ENCODE measurements at places on chromosomes 2 and 18.

GRCh38 chr2:181738563-181738962 lies 58.2 kb upstream of the NEUROD1 start:
- no peak for DNase-seq

- DNase-seq, result peak; percentile 96
These were observed 8.7 kb downstream of the CEP68 start for GRCh38 chr2:65064728-65065552.

DNA sequence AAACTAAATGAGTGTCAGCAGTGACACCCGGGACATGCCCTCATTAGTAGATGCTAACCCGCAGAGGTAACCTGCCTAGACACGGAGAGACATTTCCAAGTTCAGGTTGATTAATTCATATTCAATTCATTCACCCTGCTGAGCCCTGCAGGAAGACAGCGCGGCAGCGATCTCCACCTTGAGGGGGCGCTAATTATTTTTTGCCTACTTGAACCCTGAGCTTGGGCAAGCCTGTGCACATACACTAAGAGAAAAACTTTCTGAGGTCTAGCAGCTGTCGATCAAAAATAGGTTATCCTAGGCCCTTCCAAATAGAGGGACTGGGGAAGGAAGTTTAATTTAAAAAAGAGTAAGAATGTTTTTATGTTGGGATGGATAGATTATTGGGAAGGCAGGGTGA lies 1.3 kb upstream of the LYPD6 start:
- no peak for DNase-seq

GRCh38 chr2:240424341-240425235 lies 10.9 kb upstream of the GPC1 start:
- no peak for DNase-seq

GRCh38 chr2:135490376-135490775 lies 40.6 kb downstream of the ZRANB3 start:
- no peak for DNase-seq

GRCh38 chr18:79681484-79682387 lies 2.1 kb downstream of the CTDP1 start:
- DNase-seq, result no peak

DNA sequence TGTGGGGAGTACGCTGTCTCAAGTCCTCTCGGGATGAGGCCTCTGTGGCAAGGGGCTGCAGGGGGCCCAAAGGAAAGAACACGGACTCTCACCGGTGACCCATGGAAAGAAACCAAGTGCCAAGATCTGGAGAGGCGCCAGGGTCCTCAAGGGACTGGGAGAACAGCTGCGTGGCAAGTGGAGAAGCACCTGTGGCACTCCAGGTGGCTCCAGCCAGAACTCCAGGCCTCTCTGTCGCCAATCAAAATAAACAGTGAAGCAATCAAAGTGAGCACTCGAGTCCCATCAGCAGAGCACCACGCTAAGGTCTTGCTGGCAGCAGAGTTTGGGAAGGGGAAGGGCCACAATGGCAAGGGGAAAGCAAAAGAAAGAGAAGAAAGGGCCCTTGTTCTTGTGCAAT lies 54.7 kb downstream of the BCL2 start:
- DNase-seq, result peak; percentile 94

DNA sequence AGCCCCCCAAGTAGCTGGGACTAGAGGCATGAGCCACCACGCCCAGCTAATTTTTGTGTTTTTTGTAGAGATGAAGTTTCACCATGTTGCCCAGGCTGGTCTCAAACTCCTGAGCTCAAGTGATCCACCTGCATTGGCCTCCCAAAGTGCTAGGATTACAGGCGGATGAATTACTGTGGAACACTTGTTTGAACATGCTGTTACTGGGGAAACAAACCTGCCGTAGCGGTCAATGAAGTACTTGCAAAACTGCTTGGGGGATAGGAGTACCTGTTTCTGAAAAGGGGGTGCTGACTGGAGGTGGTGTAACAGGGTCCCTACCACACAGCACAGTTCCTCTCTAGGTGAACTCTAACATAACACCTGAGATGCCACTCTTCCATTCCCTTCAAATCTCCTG lies 5.9 kb upstream of the IMPACT start:
- DNase-seq, result no peak

DNA sequence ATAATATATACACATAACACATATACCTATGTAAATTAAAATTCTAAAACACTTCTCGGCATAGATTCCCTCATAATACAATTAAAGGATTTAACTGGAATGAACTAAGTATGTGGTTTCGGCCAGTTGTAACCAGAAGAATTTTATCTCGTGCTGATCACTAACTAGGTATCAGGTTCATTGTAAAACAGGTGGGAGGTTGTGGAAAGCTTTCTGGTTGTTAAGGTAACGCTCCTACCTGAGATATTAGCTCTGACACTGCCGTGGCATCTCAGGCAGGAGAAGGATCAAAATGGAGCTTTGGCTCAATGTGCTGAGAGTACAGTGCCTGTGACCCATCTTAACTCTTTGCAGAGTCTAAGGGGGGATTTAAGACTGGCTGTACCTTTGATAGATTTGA lies 42.5 kb downstream of the SLC9A2 start:
- DNase-seq, result no peak

DNA sequence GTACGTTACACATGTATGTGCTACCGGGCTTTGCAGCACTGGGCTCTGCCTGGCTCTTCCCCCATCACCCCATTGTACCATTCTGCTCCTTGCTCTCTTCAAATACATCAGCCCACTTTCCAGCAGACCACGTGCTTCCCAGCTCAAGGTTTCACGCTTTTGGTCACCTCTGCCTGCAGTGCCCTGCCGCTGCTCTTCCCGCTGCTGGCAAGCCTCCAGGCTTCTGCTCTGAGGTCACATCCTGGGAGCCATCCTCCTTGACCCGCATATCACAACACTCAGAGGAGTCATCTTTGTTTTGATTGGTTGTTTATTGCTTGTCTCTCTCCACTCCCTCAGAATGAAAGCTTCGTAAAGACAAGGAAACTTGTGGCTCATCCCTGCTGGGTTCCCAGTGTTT lies 34.1 kb downstream of the KIF5C start:
- peak; percentile 26 for DNase-seq

DNA sequence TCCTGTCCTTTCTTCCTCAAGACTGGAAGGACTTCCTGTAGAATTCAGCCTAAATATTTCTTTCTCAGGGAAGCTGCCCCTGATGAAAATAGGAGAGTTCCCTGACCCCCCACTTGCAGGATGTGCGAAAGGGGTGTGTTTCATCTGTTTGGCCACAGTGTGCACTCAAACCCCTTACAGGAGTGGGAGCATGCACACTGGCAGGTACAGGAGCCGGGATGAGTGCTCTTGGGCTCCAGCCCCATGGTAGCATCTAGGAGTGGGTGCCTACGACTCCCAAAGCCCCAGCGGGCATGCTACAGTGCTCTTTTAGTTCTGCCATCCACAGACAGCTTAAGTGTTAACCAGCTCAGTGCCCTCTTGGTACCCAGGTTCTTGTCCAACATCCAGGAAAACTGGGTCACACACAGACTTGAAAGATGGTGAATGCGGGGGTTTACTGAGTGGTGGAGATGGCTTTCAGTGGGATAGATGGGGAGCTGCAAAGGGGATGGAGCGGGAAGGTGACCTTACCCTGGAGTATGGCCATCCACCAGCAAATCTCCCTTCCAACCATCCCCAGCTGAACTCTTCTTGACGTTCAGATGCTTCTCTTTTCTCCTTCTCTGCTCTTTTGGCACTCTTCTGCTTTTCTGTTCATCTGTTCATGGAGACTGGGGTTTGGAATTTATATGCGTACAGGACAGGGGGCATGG lies 295.0 kb upstream of the NCKAP5 start:
- DNase-seq, result no peak

GRCh38 chr2:178269438-178270224 lies 75.3 kb downstream of the OSBPL6 start:
- DNase-seq, result no peak

DNA sequence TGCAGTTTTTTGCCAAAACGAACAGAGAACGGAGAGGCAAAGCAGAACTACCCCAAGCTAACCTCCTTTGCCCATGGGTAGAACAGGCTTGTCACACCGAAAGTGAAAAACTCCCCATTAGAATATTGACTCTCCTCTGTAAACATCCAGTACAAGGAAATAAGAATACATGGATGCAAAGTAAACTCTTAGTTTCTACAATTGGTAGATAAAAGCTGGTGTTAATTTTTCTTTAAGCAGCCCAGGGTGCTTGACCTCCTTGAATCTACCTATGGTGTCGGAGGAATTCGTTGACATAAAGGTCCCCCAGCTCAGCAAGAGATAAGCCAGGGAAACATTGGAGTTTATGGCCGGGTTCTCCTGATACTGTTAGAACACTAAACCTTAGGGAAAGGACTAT lies 48.4 kb upstream of the DSG1 start:
- no peak for DNase-seq

DNA sequence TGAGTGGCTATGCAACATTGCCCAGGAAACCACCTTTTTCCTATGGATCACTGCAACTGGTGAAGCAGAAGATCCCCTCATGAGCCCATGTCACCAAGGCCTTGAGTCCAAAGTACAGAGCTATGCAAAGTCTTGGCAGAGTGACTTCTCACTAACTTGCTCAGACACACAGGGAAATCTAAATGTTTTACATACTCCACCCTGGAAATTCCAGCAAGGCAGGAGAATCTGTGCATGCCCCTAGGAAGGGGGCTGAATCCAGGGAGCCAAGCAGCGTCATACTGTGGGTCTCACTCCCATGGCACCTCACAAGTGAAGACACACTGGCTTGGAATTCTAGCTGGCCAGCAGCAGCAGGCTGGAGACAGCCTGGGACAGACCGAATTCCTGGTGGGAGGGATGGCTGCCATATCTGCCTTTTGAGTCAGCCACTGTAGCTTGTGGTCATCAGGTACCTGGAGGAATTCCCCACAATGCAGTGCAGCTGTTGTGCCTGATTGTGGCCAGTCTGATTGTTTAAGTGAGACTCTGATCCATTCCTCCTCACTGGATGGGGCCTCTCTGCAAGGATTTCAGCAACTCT lies 1817.4 kb downstream of the SUCLG1 start:
- DNase-seq, result no peak

- DNase-seq, result no peak
These were observed 489.1 kb upstream of the MEX3C start for GRCh38 chr18:51686590-51686989.

GRCh38 chr2:31110998-31111397 lies 27.2 kb downstream of the GALNT14 start:
- DNase-seq, result no peak

DNA sequence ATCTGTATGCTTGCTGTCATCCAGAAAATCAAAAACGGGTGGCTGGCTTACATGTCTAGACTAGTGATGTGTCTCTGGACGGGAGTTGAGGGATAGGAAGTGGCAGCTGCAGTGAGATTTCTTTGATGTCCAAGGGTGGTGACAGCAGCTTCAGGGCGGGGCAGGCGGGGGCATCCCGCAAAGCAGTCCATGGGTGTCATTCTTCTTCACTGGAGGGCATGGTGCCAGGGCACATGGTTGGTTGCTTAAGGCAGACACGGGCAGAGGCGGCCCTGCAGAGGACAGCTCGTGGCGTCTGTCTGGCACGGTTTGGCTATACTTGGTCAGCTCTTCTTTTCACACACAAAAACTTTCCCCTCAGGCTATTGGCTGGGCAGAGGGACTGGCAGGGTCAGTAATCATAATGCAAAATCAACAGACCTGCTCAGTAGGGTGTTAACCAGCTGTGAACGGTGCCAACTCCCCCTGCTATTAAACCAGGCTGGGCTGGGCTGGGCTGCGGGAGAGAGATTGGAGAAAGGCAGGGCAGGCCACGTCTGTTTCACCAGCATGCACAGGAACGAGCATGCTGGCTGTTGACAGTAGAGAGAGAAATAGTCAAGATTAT lies 63.7 kb downstream of the COL4A3 start:
- no peak for DNase-seq

GRCh38 chr2:1988594-1988993 lies 244.3 kb upstream of the PXDN start:
- DNase-seq, result no peak

- no peak for DNase-seq
These were observed 524 bp upstream of the FEV start for GRCh38 chr2:218985325-218986091.

GRCh38 chr2:169315357-169315756 lies 47.0 kb downstream of the LRP2 start:
- DNase-seq, result no peak

- no peak for DNase-seq
These were observed 600 bp downstream of the KATNAL2 start for GRCh38 chr18:46917803-46918600.

DNA sequence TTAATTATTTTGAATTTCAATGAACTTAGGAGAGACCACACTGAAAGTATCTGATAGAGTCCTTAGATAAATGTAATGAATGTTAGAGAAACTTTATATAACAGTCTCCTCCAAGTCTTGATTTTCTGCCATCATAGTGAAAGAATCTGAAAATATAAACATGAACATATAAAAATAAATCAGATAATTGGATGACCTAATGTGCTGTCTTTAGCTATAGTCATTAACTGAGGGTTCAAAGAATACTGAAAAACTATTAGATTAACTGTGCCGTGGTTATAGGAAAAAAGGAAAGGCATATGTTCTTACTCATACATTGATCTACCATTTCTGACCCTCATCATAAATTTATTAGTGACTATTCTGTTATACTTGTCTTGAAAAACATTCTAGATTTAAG lies 47.0 kb upstream of the SPAG16 start:
- DNase-seq, result no peak

GRCh38 chr2:9752441-9753275 lies 90.6 kb upstream of the TAF1B start:
- no peak for DNase-seq

DNA sequence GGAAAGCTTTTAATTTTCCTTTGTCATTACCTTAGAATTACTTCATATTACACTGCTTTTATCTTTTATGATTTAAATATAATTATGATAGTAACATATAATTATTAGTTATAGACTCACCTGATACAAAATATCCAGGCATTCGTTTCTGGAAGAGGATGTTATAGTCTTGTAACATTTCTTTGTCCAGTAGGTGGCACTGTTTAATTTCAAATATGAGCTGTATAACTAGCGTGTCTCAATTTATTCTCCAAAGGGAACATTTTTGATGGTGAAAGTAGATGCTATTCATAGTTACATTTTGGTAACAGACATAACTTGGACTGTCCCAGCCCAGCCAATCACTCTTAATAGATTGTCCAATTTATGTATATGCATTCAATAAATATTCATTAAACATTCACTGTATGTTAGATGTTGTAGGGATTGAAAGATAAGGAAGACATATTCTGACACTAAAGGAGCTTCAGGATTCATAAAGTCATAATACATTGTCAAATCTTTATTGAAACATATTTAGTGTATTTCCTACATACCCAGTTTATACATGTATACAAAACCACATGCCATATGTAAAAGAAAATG lies 19.2 kb downstream of the DAW1 start:
- DNase-seq, result peak; percentile 18

DNA sequence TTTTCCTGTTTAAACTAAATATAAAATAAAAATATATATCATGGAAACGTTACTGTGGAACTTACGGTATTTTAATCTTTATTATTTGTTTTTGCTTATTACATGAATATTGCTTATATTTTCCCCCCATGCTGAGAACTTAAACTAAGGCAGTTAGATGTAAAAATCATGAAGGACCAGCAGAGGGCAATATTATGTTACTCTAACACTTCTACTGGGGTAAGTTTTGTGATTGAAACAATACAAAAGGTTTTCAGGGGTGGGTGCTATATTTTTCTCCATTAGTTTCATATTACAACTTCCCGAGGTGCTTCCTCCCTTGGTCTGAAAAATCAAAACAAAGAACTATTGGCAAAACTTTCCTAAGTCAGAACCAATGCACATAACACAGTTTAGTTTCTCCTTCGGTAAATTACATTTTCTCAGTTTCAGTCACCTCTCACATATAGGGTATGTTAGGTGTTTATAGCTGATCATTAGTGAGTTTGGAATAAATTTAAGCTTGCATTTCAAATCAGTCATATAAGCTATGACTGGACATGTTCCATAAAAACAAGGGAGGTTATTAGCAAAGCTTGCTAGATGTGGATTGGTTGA lies 54.8 kb downstream of the ZNF407 start:
- no peak for DNase-seq
